ENCODE measurements at places on chromosomes 4 and X.

DNA sequence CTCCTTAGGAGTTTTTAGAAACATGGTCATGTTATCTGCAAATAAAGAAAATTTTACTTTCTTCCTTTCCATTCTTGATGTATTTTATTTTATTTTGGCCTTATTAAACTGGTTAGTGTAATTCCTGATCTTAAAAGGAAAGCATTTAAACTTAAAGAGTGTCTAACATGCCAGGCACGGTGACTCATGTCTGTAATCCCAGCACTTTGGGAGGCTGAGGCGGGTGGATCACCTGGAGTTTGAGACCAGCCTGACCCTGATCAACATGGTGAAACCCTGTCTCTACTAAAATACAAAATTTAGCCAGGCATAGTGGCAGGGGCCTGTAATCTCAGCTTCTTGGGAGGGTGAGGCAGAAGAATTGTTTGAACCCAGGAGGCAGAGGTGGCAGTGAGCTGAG, 281.3 kb downstream of the PTTG2 start:
- DNase-seq: no peak

DNA sequence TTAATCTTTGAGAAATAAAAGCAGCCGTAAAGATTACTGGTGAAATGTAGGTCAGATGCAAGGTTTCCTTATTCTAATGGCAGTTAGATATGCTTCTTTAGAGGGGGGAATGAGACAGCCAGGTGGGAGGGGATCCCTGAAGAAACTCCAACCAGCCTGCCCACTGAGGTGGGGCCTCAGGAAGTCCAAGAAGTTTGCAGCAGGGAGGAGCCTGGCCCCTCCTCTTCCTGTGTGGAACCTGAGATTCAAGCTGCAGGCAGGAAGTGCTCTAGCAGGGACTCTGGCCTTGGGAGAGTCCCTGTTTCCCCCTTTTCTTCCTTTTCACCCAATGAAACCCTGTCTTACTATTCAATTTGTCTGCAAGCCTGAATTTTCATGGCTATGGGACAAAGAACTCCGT, 101.4 kb upstream of the SLITRK2 start:
- no peak for DNase-seq

- peak; percentile 13 for DNase-seq
Measured at GRCh38 chr4:165489786-165490185, 111.0 kb downstream of the CPE start.

DNA sequence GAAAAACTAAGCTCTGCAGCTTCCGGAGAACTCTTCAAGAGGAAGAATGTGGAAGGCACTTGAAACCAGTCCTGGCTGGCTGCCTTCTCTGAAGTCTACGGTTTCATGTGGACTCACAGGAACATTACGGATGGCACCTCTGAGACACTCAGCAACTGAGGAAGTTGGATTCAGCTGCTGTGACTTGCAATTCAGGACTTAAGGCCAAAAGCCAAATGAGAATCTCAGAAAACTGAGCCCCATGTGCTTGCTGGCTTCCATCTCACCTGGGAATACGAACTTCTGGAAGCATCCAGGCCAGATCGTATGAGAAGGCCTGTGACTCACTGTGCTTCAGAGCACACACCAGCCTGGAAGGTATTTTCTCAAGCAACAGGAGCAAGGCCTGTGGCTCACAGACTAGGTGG, 107.8 kb upstream of the GPC4 start:
- no peak for DNase-seq

DNA sequence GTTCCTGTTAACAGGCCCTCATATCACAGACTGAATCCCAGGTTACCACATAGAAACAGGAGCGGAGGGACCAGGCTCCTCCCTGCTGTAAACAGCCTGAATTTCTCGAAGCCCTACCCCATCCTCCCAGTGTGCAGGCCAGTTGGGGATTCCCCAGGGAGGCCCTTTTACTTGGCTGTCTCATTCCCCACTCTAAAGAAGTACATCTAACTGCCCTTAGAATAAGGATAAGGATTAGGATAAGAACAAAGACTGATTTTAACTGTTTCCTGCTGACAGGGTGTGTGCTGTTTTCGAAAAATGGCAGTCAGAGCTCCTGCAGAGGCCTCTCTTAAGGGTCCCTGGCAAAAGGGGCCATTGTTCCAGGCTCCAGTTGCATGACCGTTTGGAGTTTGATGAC, 133.7 kb downstream of the PAPSS1 start:
- DNase-seq: no peak

DNA sequence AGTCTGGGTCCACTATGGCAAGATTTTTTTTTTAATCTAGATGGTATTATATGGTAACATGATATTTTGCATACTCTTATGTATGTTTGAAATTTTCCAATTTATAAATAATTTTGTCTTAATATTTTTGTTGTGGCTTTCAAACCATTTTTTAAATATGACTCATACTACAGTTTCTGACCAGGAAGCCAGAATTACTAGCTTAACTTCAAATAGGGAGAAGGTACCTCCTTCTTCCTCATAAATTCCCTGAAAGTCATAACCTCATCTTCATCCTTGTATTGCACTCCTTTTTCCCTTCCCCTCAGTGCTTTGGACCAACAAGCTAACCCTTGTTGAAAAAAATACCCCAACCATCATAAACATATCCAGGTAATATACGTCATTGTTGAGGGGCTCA, 21.6 kb downstream of the ARAP2 start:
- peak; percentile 34 for DNase-seq

GRCh38 chr4:25966171-25966570, 52.2 kb downstream of the SMIM20 start:
- no peak for DNase-seq

DNA sequence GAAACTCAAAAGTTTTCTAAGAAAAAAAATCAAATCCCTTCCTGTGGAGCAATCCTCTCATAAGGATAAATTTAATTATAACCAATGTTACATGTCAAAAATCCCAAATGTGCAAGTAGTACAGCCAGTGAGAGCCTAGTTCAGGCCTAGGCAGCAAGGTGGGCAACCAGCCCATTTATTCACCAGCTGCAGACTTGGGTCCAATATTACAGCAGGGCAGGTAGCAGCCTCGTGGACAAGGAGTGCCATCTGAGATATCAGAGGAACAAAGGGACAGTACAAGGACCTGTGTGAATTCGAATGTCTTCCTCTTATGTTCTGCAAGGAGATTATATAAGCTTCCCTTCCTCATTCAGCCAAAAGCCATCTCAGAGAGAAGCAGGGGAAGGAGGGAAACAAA, 6.6 kb downstream of the HELQ start:
- DNase-seq: no peak

DNA sequence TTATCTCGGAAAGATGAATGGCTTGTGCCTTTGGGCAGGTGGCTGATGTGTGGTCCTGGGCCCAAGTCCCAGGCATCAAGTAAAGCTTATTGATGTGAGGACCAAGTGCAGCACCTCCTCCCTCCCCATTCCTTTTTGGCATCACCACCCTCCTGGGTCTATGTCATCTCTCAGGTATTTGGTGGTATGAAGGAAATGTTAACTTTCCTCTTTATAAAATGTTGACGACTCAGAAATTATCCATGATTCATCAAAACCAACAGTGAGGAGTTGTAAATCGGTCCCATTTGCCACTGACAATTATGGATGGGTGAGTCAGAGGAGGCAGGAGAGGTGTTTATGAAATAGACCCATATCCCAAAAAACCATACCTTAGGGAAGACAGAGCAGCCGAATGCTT, 229.4 kb upstream of the GATB start:
- DNase-seq: peak; percentile 91

Measured in NCI-H226 (cell line).